ENCODE measurements at places on chromosomes 7 and 10. TPM values are rescaled to one million over a fixed set of nuclear protein-coding genes. Genes with fewer than 3 reads are reported as not detected.

DNA sequence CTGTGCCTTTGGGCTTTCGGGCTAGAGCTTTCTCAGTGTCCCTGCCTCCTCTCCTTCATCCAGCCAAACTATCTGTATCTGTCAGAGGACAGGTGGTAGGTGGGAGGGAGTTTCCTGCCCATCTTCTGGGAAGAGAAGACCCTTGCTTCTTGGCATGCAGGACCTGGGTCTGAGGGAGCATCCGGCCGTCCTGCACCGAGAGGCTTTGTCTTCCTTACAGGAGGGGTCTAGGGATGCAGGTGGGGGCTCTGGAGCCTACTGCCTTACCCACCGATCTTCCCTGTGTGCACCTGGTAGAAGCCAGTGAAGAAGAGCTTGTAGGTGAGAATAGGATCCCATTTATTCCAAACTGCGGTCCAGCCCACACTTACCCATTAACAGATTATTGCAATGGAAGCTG is 5.8 kb upstream of the KLF6 start:
- H3K4me1 ChIP-seq: peaks cover 7% of the 10 kb centered on the region
- no peak overlapping the region for H3K27ac ChIP-seq
- H3K27me3 ChIP-seq: no peaks in the 10 kb centered on the region
- no peak overlapping the region for H3K4me3 ChIP-seq
- no peaks in the 10 kb centered on the region for H3K36me3 ChIP-seq
- no peak for DNase-seq

DNA sequence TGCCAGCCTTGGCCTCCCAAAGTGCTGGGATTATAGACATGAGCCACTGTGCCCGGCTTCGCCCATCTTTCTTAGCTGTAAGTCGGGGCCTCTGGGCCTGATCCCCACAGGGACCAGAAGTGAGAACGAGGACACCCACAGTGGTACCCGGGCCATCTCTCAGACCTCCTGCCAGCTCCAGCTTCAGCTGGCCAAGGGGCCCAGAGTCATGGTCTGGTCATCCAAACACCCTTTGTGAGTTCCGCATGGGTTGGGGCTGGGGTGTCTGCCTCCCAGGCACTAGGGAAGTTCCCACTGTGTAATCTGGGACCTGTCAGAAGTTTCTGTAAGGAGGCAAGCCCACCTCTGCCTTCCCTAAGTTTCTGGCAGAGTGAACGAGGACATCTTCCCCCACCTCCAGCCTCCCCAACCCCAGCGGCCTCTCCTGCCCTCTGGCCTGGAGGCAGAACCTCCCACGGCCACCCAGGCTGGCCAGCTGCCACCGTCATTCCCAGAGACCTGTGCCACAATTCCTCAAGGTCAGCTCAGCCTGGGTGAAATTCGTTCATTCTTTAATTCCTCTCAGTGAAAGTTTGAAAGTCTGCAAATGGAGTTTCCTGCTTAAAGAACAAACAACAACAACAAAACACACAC is 19.5 kb upstream of the FOXL3 start:
- no peak overlapping the region for H3K4me3 ChIP-seq
- H3K4me1 ChIP-seq: no peaks in the 10 kb centered on the region
- no peak for DNase-seq
- peaks cover 5% of the 10 kb centered on the region for H3K27me3 ChIP-seq
- H3K36me3 ChIP-seq: no peaks in the 10 kb centered on the region

- H3K36me3 ChIP-seq: no peaks in the 10 kb centered on the region
- no peak for DNase-seq
- no peak overlapping the region for H3K4me3 ChIP-seq
- H3K4me1 ChIP-seq: peaks cover 3% of the 10 kb centered on the region
- H3K27ac ChIP-seq: no peak overlapping the region
Measured at GRCh38 chr10:29917311-29917710, 142.1 kb downstream of the JCAD start.

The GBX1 gene
- not detected for total RNA-seq

The CCL24 gene
- not detected for total RNA-seq

Data from IMR-90 (cell line).